Activated CD8-positive, alpha-beta memory T cell treated with anti-CD3 and anti-CD28 coated beads for 48 hours (primary cell): ENCODE measurements at places on chromosomes 1 and 21.

- DNase-seq: no peak
Measured at GRCh38 chr21:44931137-44931500, 8.7 kb upstream of the SLX9 start.

DNA sequence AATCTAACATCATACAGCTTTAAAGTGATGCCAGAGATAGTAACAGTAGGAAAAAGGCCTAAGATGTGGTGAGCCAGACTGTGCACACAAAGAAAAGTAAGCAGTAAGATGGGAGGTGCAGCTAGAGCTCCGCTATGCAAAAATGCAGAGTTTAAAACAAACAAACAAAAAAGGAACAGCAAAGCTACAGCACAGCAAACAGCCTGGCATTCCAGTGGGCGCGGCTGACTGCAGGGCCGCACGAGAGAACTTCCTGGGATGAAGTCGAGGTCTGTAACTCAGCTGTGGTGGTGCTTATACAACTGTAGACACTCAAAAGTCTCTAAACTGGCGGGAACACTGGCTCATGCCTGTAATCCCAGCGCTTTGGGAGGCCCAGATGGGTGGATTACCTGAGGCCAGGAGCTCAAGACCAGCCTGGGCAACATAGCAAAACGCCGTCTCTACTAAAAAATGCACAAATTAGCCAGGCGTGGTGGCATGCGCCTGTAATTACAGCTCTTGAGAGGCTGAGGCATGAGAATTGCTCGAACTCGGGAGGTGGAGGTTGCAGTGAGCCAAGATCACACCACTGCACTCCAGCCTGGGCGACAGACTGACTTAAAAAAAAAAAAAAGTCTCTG lies 30.1 kb downstream of the PRDM15 start:
- no peak for DNase-seq

GRCh38 chr1:7940745-7941436 lies at the start of gene TNFRSF9:
TSS of gene TNFRSF9 (minus strand) at chr1:7940839. CDS start at chr1:7939994, 845 bp downstream.
- DNase-seq: peak; percentile 84

DNA sequence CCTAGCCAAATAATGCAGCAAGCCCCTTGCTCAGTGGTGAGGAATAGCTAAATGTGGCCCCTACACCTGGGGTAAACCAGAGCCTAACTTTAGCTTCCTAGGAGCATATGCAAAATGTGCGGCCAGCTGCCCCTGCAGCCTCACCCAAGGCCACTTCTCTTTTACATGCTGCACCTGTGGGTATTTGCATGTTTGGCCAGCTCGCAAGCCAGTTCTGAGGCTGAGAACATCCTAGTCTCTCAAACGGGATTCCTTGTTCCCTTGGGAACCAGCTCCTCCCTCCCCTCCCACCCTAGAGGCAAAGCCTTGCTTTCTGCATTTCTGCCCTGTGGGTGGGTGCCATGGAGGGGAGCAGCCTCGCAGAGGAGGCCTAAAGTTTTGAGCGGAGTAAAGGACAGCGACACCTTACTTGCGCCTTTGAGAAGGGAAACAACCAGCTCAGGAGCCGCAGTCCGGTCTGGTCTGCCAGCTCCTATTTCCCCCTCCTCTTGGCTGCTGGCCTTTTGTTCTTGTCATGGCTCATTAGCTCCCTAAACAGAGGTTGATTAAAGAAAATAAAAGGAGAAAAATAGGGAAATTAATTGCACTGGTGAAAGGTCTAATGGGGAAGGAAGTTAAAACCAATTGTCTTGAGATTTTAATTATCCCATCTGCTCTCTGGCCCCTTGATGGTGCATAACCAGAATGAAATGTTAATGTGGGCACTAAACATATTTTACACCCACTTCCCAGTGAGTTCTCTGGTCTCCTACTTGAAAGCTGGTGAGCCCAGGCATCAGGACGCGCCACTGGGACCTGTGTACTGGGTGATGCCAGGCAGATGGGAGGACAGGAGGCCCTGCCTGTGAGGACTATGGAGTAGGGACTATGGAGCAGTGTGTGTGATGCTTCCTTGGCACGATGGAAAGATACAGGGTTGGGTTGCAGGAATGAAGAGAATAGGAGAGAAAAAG lies 68.7 kb downstream of the TEX35 start:
- no peak for DNase-seq

- DNase-seq: no peak
Measured at GRCh38 chr1:25825605-25826004, 5.9 kb downstream of the MTFR1L start.

GRCh38 chr1:54165146-54165545 lies 12.3 kb upstream of the CDCP2 start:
- no peak for DNase-seq

- DNase-seq: no peak
Measured at GRCh38 chr1:41672641-41673361, 188.3 kb upstream of the EDN2 start.

DNA sequence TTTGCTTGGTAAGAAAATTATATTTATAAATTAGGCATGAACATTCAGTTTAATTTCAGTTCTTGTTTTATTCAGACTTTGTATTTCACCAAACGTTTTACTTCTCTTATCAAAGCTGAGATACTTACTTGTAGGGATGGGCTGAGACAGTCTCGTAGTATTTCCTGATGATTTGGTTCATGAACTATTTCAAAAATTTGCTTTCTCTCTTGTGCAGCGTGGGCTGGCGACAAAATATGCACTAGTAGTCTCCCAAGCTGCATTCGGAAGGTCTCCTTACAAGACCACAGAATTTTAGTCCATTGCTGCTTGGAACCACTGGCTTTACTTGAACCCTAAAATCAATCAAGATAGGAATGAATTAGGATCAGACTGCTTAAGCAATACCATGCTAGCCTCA lies 91.7 kb upstream of the GNG4 start:
- DNase-seq: no peak

DNA sequence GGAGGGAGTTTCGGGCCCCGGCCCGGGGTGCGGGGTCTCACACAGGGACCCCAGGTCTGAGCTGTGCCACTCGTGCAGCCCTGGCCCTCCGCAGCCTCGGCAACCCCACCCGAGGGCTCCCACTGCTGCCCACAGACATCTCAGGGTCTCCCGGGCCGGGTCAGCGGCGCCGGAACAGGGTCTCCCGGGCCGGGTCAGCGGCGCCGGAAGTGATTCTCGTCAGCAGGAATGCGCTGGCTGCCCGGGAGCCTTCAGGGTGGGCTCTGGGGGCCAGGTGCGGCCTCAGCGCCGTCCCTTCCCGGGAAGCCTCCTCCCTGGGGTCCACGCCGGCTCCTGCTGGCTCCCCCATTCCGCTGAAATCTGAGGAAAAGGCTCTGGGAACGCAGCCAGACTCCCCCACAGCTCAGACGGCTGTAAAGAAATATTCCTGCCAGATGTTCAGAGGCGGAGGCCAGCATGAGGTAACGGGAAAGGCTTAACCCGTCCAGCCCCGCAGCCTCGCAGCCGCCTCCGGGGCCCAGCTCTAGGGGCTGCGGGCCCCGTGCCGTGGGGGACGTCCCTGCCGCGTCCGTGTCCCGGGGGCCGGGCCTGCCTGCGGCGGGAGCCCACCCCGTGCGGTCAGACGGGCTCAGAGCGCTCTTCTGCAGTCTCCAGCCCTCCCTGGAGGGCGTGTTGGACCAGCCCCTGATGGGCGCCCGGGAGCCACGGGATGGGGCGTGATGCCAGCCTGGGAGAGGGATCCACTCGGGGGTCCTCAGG lies 8.7 kb upstream of the COL6A1 start:
- DNase-seq: no peak

DNA sequence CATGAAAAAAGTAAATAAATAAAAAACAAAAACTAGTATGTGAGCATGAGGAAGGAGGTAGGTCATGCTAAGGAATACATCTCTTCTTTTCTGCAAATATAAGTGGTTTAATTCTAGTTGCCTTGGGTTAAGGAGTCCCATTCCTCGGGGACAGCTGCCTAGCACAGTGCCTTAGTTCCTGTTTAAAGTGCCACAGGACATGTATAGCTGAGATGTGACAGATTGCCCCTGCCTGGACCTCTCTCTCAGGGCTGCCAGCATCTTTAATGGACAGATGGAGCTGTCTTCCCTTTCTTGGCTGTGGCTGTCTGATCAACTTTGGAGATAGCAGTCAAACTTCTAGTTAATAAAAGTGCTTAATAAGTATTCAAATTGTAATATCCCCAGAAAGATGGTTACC lies 50.0 kb downstream of the TSEN15 start:
- no peak for DNase-seq

DNA sequence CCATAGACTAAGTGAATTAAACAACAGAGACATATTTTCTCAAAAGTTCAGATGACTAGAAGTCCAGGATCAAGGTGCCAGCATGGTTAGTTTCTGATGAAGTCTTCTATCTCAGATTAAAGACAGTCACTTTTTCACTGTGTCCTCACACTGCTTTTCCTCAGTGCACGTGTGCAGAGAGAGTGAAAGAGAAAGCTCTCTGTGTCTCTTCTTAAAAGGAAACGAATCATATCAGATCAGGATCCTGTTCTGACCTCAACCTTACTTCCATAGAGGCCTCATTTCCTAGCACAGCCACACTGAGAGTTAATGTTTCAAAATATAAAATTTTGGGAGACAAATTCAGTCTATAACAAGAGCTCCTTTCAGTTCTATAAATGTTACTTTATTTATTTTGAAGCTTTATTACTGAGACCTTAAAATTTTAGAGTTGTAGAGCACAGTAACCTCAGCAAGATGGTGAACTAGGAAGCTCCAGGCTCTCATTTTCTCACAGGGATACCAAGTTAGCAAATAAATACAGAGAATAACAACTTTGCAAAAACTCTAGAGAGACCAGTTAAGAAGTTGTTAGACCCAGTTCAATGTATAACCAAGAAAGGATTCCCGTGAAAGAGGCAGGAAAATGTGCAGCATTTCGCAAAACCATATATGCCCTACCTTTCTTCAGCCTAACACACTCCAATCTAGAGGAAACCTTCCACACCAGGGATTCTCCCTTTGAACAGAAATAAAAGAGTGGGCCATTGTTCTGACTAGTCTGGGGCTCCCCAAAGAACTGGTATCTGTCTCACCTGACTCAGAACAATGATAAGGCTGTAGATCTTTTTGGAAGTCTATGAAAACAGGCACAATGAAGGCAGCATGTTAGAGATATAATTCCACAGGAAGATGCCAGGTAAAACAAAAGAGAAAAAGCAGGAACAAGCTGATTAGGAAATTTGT lies 372.2 kb downstream of the MRPL39 start:
- DNase-seq: no peak

DNA sequence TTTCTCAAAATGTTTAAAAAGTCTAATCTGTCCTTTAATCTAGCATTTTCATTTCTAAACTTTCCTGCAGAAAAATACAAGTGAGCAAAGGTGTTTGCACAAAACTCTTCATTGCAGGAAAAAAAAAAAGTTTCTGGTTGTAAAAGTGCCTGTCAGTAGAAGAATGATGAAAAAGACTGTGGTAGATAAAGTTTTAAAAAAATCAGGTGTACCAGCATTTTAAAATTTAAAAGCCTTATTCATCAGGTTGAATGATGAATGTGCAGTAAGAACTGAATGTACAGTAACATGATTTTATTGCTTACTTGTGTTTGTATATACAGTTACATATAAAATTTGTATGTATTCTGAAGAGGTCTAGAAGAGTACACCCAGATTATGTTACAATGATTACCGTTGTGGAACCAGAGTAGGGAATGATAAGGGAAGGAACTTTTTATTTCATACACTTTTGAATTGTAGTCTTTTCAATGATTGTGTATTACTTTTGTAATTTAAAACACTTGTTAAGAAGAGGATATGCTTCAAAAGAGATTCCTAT lies 54.0 kb downstream of the FNBP1L start:
- DNase-seq: no peak

GRCh38 chr1:11299225-11299574 lies 26.2 kb downstream of the UBIAD1 start:
- no peak for DNase-seq

- DNase-seq: no peak
Measured at GRCh38 chr1:204626381-204626780, 59.2 kb downstream of the LRRN2 start.

- no peak for DNase-seq
Measured at GRCh38 chr21:42317826-42318746, 2.9 kb upstream of the TFF3 start.

- DNase-seq: no peak
Measured at GRCh38 chr1:8822373-8823294, 5.2 kb upstream of the RERE start.

- no peak for DNase-seq
Measured at GRCh38 chr1:14128096-14128495, 428.1 kb downstream of the PRDM2 start.

GRCh38 chr1:79052829-79053449 lies 46.4 kb upstream of the ADGRL4 start:
- no peak for DNase-seq

DNA sequence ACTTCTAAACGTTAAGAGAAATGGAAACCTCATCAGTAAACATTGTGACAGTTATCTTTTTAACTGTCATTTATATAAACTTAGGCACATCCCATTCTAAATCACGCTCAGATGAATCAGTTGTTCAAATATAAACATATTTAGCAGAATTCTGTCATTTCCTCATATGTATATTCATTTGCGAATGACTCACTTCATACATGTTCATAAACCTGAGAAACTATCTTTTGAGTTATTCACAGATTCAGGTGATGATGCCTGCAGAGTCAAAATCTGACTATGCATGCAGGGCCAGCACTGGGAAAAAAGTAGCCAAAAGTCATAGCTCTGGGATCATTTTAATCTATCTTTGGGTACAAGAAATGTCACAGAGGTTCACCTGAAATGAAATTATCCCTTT lies 153.8 kb upstream of the PKN2 start:
- no peak for DNase-seq

GRCh38 chr1:197677752-197678295 lies 97.5 kb downstream of the DENND1B start:
- DNase-seq: no peak

DNA sequence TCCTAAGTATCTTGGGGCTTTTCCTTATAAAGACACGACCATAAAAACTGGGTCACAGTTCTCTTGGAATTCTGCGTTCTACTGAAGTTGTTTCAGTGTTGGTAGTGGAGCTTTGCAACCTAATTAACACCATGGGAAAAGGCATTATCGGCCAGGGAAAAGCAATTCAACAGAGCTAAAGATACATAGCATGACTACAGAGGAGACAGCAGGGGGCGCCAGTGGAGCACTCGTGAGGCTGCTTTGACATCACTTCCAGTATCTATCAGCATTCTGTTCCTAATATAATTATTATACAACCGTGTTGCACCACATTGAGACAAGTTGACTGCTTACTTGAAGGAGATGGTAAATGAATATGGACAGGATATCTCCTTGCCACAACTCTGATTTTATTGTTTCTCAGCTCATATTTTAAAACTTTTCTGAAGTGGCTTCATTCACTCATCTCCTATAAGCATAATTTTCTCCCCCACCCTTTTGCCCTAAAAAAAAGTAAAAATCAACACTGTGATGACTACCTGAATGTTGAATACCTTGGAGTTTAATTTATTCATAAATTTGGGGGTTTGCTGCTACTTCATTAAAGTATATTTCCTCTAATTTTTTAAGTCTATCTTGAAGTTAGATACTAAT lies 39.4 kb downstream of the ZP4 start:
- no peak for DNase-seq

DNA sequence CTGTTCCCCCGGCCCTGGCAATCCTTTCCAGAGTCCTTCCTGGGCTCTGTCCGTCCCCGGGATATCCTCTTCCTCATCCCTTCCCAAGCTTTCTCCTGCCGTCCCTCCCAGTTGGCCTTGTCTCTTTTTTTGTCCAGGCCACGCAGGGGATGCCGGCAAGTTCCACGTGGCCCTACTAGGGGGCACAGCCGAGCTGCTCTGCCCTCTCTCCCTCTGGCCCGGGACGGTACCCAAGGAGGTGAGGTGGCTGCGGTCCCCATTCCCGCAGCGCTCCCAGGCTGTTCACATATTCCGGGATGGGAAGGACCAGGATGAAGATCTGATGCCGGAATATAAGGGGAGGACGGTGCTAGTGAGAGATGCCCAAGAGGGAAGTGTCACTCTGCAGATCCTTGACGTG lies 13.4 kb upstream of the SVBP start:
- no peak for DNase-seq

- DNase-seq: no peak
Measured at GRCh38 chr1:21670059-21670881, 1.1 kb upstream of the RAP1GAP start.
